ENCODE measurements at places on chromosomes 13 and 19.

DNA sequence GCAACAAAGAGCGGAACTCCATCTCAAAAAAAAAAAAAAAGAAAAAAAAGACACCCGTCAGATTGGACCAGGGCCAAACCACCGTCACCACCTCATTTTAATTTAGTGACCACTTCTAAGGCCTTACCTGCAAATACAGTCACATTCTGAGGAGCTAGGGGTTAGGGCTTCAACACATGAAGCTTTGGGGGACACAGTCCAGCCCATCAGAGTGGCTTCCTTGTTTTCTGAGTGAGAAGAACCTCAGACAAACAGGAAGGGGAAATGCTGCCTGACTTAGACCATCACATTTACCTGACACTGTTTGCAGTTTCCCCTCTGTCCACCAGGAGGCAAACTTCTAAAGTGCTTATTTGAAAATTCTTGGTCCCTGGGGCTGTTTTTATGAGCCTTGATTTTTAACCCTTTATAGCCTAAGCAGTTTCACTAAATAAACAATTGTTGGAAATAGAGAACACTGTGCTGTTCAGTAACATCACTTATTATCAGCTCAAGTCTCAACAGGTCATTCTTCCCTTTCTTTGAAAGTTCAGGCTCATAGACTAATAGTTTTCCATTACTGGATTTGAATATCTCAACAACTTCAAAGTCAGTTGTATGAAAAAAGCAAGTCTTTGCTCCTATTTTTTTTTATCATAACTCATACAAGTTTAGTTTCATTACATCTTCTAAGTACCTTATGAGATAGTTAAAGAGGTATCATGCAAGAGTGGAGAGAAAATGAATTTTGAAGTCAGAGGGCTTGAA is 74.9 kb upstream of the WASF3 start:
- DNase-seq, result peak; percentile 50

DNA sequence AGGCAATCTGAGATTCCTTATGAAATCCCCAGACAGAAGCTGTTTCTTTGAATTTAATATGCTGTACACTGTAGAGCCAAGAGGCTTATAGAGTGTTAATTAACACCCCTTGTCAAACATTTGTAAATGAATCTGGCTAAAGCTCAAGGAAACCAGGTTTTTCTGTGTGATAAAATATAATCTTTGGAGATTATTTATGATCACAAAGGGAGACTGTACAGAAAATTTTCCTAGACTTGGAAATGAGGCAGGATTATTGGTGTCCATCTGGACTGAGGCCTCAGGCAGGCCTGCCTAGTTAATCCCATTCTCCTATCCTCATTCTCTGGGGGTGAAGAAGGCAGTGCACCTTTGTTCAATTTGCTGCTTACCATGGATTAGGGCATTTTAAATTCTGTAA is 17.8 kb downstream of the KL start:
- DNase-seq, result no peak

GRCh38 chr19:8529369-8530006 is 15.5 kb upstream of the ZNF414 start:
- DNase-seq, result no peak

DNA sequence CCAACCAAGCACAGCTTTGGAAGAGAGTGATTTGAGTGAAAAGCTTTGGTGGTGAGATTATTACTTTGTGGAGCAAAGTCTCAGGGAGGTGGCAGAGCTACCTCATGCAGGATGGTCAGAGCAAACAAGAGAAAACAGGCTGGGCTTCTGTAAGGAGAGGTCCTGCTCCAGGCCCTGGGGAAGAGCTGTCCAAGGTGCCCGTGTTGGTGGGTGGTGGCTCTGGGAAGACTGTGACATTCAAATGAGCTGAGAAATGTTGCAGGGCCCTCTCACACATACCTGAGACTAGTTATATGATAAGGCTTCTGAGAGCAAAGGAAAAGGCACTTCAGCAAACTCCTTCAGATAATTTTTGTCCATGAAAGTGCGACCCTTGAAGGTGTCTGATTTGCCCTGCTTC is 205.5 kb upstream of the SOX21 start:
- no peak for DNase-seq

DNA sequence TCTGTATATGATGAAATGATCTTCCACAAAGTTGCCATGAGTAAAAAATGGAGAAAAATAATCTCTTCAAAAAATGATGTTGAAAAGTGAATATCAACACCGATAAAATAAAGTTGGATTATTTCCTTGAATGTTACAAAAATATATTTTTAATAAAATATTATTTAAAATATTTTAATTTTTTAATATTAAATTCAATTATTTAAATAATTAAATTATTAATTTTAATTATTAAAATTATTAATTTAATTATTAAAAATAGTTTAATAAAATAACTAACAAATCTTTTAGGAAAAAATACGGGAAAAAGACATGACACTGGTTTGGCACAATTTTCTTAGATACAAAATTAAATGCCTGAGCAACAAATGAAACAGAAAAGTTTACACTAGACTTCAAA is 21.3 kb downstream of the ZNF626 start:
- DNase-seq, result no peak

DNA sequence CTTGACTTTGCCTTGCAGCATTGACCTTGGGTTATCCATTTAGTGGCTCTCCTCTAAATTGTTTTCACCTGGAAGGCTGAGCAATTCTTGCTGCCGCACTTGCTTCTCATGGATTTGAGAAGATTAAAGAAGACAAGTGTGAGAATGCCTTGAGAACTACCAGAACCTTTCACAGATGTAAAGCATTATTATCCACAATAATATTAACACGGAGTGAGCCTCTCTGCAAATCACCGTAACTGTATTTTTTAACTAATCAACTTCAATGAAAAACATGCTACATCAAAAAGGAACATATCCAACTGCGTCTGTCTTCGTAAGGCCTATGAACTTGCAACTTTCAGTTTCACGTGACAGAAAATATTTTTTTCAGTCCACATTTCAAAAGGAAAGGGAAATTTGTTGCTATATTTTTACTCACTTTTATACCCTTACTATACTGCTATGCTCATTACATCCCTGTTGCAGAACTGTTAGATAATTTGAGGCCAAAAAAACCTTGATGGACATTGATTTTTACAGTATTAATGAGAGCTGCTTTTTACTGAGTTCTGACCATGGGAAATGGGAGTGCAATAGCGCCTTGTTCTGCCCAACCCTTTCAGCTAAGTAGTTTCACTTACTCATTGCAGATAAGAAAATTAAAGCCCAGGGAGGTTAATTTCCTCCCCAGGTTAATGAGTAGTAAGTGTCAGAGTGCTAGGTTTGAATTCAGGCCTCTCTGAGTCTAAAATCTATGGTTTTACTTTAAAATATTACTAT is 93.8 kb upstream of the RAP2A start:
- no peak for DNase-seq

Measured in activated T-helper 2 cell treated with anti-CD3 and anti-CD28 coated beads, Interferon-gamma antibody, Interleukin-2, Interleukin-4, amounts not matched to agents 10 μg/mL and 5 μg/mL and 100 μg/mL, durations not matched to agents 14 hours and 24 hours and 36 hours (primary cell).